ENCODE measurements at places on chromosomes 13 and 19.

GRCh38 chr19:29107831-29108230 is 105.1 kb downstream of the UQCRFS1 start:
- DNase-seq: no peak

GRCh38 chr13:59863621-59864020 is 300.1 kb downstream of the DIAPH3 start:
- no peak for DNase-seq

DNA sequence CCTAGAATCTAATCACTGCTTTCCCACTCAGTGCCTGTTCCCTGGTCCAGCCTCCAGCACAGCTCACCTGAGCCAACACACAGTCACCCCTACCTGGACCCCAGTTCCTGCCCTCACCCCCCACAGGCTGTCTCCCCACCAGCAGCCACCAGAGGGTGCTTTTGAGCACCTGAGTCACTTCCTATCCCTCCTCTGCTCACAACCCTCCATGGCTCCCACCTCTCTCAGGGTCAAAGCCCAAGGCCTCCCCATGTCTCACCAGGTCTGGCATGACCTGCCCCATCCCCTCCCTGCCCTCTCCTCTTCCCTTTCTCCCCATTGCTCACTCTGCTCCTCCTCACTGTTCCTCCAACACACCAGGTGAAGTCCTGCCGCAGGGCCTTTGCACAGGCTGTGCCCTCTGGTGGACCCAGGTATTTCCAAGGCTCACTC is 7.1 kb upstream of the DPP9 start:
- peak; percentile 46 for DNase-seq

- no peak for DNase-seq
Observed at GRCh38 chr13:105107781-105108180, 1427.7 kb downstream of the EFNB2 start.

DNA sequence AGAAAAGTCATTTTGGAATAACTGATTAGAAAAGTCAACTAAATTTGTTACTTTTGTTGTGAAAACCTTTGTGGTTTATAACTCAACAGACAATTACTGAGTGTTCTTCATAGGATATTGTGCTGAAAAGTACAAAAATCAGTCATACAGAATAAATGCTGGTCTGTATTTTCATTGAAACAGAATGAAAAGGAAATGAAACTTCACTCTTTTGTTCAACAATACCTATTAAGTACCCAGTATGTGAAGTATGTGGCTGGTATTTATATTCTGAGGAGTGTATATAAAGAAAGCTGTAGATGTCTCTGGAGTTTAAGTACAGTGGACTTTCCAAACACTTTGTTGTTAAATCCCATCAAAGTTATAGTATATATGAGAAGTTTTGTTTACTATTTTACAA is 828.4 kb upstream of the ATXN8OS start:
- DNase-seq: no peak

DNA sequence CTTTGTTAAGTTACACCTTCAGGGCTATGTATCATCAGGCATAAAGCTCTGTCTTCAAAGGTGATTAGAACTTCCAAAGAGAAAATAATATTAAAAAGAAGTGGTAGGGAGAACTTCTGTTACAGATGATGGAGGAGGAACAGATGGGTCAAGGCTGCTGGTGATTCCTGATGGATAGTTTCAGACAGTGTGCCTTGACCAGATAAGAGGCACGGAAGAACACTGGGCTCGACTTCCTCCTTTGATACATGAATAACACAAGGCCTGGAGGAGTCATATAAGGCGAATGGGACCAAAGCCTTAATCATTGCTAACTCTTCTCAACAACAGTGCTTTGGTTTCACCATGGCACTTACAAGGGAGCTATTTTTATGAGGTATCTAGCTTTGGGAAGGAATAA is 128.1 kb upstream of the RXFP2 start:
- DNase-seq: no peak

DNA sequence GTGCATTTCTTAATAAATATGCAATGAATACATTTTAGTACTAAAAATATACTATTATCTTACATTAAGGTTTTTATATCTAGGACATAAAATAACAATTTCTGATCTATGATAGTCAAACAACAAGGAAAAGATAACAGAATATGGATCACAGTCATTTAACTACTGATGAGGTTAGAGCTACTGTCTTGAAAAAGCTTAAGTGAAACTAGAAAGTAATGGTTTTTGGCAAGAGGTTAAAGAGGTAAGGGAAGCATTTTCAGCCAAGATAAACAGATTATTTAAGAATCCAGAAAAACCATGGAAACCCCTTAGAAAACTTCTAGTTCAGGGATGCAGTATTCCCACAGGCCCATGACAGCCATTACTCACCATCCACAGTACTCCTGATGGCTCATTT is 787.4 kb downstream of the DACH1 start:
- DNase-seq: no peak

DNA sequence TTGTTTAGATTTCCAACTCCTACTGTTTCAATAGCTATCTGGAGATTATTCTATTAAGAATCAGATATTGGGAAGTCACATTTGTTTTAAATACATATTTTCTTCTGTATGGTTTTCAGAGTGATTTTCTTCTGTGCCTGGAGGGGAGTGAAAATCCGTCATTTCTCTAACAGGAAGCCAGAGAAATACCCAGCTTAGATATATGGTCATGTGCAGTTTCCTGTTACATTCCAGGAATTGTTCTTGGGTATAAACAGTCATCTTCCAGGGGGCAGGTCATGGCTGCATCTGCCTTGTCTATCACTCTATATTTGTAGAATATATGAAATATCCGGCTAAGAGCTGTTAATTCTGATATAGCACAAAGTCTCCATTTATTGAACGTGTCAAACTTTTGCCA is 77.5 kb upstream of the MIR17HG start:
- DNase-seq: no peak

- no peak for DNase-seq
Observed at GRCh38 chr19:52963247-52963618, 552 bp upstream of the ZNF816 start.

GRCh38 chr13:74243637-74244526 is 109.7 kb upstream of the KLF12 start:
- DNase-seq: peak; percentile 76

DNA sequence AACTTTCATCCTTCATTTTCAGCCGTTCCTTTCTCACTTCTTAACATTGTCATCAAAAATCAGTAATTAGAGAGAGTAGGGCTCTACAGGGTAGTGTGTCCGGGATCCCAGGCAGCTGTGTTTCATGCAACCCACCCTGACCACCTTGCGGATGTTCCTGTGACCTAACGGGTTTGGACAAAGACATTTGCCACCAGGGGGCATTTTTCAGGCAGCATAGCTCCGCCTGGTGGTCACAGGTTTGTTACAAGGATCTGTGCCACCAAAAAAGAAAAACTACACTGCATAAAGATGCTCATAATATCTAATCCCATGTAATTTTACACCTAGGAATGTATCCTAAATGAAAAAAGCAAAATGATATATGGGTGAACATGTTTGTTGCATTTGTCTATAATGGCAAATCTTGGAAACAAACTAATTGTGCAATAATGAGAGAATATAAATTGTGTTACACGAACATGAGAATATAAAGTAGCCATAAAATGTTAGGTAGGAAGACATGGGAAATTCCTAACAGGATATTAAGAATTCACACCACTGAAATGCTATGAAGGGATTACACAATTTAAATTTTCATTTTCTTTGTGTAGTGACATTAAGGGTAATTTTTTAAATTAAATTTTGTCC is 123.0 kb downstream of the SLC7A1 start:
- DNase-seq: peak; percentile 41

GRCh38 chr13:51240958-51241357 is 18.8 kb downstream of the FAM124A start:
- DNase-seq: no peak

DNA sequence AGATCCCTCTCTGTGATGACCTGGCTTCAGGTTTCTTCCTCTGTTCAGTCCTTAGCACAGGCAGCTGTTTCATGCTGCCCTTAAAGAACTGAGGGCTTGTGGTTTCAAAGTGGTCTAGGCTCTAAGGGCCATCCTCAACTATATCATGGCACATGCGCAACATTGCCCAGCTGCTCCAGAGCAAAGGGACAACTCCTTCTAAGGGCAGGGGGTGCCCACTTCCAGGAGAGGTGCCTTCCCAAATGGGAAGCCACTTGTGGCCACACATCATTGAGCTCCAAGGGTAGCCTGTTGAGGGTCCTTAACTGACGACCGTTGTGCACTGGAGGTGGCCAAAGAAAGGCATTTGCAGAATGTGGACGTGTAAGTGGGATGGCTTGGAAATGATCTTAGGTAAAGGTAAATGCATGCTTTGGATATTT is 7.3 kb downstream of the GPR183 start:
- DNase-seq: no peak

DNA sequence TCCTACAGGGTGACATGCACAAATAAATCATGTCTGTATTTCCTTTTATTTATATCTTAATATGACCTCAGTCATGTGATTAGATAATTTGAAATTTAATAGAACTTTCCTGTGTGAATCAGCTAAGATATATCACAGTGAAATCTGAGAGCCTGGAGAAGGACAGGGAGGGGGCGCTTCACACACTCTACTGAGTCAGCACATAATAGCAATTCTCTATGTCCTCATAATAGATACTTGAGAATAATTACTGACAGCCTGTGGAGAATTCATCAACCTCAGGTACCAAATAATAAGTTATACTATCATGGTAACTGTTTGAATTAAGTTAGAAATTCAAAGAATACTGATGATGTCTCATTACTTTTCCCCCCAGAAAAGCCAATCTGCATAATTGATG is 98.0 kb upstream of the SLC10A2 start:
- no peak for DNase-seq

DNA sequence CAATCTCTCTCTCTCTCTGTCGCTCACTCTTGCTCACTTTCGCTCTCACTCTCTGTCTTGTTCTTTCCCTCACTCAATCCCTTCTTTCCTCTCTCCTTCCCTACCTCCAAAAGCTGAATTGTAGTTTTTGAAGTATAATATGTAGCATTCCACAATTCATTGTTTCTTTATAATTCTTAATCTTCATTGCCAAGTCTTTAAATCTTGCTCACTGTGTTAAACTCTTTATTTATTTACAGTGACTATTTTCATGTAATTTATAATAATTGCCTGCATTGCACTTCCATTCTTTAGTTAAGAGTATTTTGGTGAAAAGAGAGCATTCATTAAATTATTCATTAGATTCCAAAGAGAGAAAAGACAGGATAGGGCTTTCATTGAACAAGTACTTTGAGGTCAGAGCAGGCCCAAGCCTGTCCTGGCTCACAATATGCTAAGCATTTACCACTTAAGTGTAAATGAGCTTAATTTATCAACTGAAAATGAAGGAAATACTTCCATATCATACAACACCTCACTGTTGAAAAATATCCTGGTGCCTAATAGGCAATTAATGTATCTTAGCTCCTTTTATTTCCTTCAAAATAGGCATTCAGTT is 257.4 kb upstream of the SLITRK1 start:
- no peak for DNase-seq

DNA sequence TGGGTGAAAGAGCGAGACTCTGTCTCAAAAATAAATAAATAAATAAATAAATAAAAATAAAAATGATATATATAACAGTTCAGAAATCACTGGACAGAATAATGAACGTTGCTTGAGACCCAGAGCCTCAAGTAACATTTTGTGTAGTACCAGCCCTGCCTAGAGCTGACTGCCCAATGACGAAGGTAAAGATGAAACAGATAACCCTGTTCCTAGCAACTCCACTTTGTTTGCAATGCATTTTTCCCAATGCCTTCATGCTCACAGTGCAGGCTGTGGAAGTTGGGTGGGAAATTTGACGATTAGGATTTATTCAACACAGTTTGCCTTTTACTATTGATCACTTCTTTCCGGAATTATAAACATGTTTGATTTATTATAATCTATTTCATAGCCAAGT is 22.2 kb upstream of the FRY start:
- no peak for DNase-seq

DNA sequence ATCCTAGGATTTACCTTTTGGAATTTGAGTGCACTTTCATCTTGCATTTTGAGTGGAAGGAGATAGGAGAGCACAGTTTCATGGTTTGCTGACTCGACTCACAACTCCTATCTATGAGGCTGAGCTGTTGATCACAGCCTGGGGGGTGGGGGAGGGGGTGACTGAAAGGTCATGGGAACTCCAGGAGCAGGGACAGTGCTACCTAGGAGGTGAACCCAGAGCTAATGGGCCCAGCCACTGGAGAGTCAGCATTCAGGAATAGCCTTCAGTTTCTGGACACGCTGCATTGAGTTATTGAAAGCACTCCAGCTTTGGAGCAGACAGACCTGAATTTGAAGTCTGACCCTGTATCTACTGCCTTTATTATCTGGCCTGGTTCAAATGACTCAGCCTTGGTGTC is 339.9 kb downstream of the SLC7A1 start:
- no peak for DNase-seq

DNA sequence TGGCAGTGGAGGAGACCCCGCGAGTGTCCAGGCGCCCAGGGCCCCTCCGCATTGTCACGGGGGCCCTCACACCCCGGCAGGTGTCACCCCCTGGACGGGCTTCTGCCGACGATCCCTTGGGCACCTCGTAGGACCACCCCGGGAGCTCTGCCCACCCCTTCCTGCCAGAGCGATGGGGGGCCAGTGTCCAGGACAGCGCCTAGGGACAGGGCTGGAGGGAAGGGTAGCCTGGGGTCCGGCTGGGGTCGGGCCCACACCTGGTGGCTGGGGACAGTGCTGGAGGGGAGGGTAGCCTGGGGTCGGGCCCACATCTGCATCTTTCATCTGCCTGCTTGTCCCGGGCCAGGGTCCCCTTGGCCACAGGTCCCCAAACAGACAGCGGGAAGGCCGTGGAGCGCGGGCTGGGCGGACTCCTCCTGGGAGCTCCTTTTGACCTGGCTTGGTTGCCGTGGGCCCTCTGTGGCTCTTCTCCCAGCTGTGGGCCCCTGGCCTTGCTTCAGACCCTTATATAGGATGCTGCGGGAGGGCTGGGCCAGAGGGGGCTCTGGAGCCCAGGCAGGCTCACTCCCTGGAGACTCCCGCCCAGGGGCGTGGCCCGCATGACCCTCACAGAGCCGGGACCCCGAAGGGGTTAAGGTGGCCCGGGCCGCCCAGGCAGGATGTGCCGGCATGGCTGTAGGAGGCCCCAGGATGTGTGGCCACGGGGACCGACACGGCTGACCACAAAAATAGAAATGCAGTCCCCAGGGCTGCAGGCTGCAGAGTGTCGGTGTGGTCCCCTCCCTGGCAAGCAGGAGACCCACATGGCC is 74.1 kb upstream of the MCF2L start:
- DNase-seq: no peak

GRCh38 chr19:38224014-38224862 is at the start of gene DPF1:
TSS of gene DPF1 (minus strand) at chr19:38224222. CDS start at chr19:38224142, 80 bp downstream.
- DNase-seq: peak; percentile 14

- peak; percentile 60 for DNase-seq
Observed at GRCh38 chr13:50224534-50224933, 209.3 kb downstream of the KCNRG start.

DNA sequence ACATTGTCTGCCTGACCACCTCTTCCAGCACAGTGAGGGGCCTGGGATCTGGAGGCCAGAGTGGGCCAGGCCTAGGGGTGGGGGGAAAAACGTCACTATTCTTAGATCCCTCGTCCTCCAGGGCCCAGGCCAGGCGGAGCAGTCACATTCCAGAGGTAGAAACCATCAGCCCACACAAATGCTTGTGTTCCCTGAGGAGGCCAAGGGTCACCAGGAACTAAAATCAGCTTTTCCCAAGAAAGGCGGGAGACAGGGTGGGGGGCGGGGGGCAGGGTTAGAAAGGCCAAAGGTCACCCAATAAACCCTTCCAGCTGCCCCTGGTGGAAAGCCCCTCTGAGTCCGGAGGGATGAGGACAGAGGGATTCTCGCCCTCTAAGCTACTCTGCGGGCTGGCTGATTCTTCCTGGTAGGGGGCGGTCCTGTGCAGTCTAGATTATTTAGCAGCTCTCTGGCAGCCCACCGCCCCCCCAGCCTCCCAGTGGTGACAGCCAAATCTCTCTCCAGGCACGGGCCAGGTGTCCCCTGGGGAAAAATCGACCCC is 23.5 kb upstream of the CCL25 start:
- no peak for DNase-seq

All from CD4-positive, alpha-beta T cell treated with Interleukin-4 for 4 hours (primary cell).